ENCODE measurements at places on chromosomes 6 and 20.
A peak's percentile ranks its signal among the peaks of the same experiment; 100 is the strongest.

DNA sequence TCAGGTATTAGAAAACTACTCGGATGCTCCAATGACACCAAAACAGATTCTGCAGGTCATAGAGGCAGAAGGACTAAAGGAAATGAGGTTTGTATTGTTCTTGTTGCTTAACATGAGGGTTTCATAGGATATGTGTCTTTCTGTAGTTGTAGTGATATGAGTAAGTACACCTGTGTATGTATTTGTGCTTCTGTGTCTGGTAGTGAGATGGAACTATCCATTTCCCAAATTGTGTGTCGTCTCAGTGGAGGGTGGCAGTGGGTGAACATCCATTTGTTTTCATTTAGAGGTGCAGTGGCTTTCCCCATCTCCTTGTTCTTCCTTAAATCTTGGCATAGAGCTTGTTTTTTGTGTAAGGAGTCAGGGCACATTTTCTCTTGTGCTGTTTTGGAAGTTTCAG is 8.2 kb downstream of the ASXL1 start:
- DNase-seq = no peak

GRCh38 chr6:5518936-5519491 is 257.7 kb downstream of the FARS2 start:
- DNase-seq = no peak

DNA sequence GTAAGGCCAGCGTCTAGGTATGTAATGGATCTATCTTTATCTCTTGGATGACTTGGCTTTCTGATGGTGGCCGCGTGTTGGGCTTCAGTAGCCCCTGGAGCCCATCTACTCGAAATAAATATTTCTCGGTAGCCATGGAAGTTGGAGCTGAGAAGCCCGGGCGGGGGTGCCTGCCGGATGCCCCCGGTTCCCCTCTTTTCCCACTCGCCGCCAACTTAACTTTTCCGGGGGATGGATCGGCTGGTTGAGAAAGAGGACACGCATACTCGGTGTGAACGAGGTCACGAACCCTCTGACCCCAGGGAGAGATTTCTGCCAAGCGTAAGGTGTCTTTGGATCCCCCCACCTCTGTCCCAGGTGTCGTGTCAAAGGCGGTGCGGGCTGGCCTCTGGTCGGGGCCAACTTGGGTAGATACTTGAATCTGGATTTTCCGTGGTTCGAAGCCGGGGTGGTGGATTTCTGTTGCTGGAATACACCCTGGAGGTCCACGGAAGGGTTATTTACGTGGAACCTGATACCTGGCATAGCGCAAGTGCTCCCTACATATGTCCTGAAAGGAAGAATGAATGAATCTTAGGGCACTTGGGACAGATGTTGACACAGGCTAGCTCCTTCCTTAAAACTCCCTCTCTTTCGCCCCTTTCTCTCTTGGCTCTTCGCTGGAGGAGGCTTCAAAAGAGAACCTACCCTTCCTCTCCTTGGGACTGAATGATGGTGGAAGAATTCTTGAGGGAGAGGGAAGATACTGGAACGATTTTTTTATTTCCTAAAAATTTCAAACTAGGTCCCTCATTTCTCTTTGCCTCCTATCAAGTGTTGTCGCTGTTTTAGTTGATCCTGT is 996 bp downstream of the DOK5 start:
- no peak for DNase-seq

GRCh38 chr6:80527552-80528052 is 421.1 kb downstream of the BCKDHB start:
- peak; percentile 42 for DNase-seq

GRCh38 chr6:55448451-55448850 is 121.2 kb downstream of the GFRAL start:
- no peak for DNase-seq

DNA sequence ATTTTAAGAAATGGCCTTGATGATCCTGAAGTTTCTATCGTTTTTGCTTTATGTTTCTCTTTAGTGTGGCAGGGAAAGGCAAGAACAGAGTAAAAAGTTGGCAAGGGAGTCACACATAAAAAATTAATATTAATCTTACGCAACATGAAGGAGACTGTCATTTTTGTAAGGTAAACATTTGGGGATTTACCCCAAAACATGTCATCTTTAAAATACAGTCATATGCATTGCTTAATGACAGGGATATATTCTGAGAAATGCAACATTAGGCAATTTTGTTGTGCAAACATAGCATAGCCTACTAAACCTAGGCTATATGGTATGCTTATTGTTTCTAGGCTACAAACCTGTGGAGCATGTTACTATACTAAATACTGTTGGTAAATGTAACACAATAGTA is 5.4 kb downstream of the RBL1 start:
- no peak for DNase-seq

GRCh38 chr6:138157986-138158638 is 3.6 kb upstream of the ARFGEF3 start:
- DNase-seq = no peak

- no peak for DNase-seq
Measured at GRCh38 chr20:10682939-10683338, 9.1 kb upstream of the JAG1 start.

DNA sequence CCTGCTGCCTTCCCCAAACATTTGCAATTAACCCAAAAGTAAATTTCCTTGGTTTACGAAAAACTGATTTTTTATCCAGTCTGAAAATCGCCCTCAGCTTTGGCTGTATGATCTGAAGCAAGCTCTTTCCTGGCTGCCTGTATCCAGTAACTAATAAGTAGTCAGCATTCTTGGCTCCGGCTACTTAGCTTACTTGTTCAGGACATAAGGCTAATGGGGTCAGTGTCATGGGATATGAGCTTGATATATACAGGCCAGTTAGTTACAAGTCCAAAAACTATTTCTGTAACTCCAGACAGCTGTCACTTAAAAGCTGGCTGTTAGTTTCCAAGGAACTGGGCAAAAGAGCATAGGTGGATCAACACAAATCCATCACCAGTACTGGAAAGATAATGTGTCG is 56.2 kb downstream of the KHDC1L start:
- no peak for DNase-seq

GRCh38 chr6:42551217-42551616 is 12.6 kb upstream of the UBR2 start:
- DNase-seq = no peak

GRCh38 chr6:16418151-16418550 is 179.8 kb downstream of the GMPR start:
- no peak for DNase-seq

GRCh38 chr6:169849396-169849795 is 98.0 kb downstream of the ERMARD start:
- DNase-seq = no peak

- peak; percentile 71 for DNase-seq
Measured at GRCh38 chr6:147941143-147941542, 401.5 kb upstream of the SASH1 start.

GRCh38 chr20:23225407-23226060 is 125.1 kb upstream of the NXT1 start:
- no peak for DNase-seq

DNA sequence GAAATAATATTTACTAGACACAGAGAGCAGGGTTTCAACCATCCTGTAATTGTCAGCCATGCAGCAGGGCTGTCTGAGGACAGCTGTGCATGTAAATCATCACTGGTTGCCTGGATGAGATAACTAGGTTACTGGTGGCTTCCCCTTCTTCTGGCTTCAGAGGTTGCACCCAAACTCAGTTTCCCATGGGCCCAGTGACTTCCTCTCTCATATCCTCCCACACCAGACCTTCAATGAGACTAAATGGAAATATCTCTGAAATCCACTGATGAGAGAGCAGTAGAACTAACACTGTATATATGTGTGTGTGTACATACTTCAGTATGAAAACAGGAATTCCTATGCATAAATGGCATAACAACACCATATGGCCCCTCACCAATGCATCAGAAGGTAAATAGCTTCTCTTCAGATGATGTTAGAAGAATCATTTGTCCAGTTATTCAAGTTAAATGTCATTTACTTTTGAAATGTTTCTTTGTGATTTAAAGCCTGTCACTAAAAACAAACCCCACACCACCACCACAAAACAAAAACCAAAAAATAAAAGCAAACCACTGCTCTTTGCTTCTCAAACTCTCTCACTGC is 51.0 kb upstream of the IL20RA start:
- DNase-seq = no peak

- no peak for DNase-seq
Measured at GRCh38 chr6:63997734-63998133, 362.1 kb downstream of the PHF3 start.
